CD4-positive, alpha-beta T cell treated with Interleukin-10 for 1 hour (primary cell): ENCODE measurements at places on chromosomes 12 and 14.

GRCh38 chr14:97266653-97267052 lies 469.5 kb downstream of the VRK1 start:
- no peak for DNase-seq

DNA sequence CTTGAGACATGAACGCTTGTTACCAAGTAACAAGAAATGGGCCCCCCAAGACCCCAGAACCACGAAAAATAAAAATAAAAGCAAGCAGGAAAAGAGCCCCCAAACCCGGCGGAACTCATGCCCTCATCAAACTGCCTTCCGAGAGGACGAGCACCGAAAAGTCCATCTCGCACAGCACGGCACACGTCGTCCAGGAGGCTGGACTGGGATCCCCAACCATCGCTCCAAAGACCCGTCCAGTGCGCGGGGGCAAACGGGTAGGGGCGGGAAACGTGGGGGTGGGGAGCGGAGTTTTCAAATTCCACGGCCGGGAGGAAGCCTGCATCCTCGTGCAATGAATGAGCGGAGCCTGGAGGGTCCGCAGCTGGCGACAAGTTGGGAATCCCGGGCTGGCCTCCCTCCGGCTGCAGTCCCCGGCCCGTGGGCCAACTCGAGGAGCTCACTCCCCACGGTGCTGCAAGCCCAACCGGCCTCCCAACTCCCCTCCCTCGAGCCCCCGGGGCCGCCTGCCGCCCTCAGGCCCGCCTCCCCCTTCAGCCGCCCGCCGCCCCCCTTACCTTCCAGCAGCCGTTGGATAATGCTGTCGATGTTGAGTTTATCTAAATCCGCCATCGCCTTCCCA lies 484 bp downstream of the PPP1CC start:
- no peak for DNase-seq

- DNase-seq = no peak
Observed at GRCh38 chr12:129520739-129521138, 383.1 kb downstream of the TMEM132D start.

- DNase-seq = no peak
Observed at GRCh38 chr14:79028281-79028680, 858.1 kb downstream of the NRXN3 start.

- DNase-seq = no peak
Observed at GRCh38 chr12:13223179-13223804, 26.8 kb downstream of the EMP1 start.

DNA sequence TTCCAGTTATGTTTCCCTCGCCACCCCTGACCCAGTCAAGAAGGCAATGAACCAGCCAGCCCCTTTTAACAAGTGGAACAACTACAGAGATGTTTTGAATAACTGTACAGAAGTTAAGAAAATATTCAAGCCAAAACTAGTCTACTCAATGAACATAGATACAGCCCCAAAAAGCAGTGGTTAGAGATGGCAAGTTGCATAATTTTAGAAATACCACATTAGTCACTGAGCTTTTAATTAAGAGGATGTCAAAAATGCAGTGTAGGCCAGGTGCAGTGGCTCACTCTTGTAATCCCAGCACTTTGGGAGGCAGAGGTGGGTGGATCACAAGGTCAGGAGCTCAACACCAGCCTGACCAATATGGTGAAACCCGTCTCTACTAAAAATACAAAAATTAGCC lies 27.2 kb downstream of the PROX2 start:
- DNase-seq = no peak
